A549 treated with GW870086 at 1 μM for 4 hours (cell line): ENCODE measurements at places on chromosomes 5 and 9. TPM values are rescaled to one million over a fixed set of nuclear protein-coding genes. Genes with fewer than 3 reads are reported as not detected.

The WNK2 gene
- total RNA-seq = 4.1 to 9.0 TPM (median 6.2 TPM) in 5 replicates

The GFI1B gene
- not detected in 5 replicates for total RNA-seq

The GADD45G gene
- total RNA-seq = 0.23 to 0.69 TPM (median 0.42 TPM) in 5 replicates

The CD74 gene
- total RNA-seq = 0.12 TPM in 1 of 5 replicates, not detected in the others

The ADAMTS13 gene
- 0.37 to 1.1 TPM (median 0.52 TPM) in 5 replicates for total RNA-seq

The PCDHGA1 gene
- 0.29 to 0.38 TPM (median 0.32 TPM) in 5 replicates for total RNA-seq

The UBQLN1 gene
- total RNA-seq = 104 to 121 TPM (median 107 TPM) in 5 replicates

The AQP7 gene
- total RNA-seq = 0.21 to 0.64 TPM (median 0.43 TPM) in 5 replicates

The EIF4E1B gene
- total RNA-seq = not detected in 5 replicates

The C1QTNF3 gene
- total RNA-seq = 0.26 TPM in 1 of 5 replicates, not detected in the others

The SLC22A4 gene
- 3.5 to 6.1 TPM (median 5.1 TPM) in 5 replicates for total RNA-seq

The MEGF10 gene
- not detected in 5 replicates for total RNA-seq

The ACSL6 gene
- 0.06 to 0.15 TPM (median 0.08 TPM) in 3 of 5 replicates, not detected in the others for total RNA-seq

The ALDH1A1 gene
- 4,215 to 5,771 TPM (median 5,434 TPM) in 5 replicates for total RNA-seq
